ENCODE measurements at places on chromosomes 3 and 15.
A peak's percentile ranks its signal among the peaks of the same experiment; 100 is the strongest.

GRCh38 chr3:45730409-45731154, 41.4 kb downstream of the SACM1L start:
- DNase-seq = no peak

DNA sequence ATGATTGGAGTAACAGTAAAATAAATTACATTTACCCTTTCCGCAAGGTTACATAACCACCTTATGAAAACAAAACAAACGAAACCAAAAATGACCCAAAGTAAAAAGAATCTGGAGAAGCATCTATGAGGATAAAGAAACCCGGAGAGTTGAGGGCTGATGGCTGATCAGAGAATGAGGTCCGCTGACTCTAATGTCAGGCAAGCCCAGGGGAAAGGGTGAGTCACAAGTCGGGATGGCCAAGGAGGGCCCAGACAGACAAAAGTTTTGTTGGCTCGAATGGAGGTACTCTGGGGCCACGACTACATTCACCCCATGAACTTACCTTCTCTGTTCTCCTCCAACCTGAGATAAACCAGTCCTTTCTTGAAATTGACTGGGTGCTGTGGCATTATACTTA, 95.7 kb downstream of the RORA start:
- DNase-seq = no peak

- no peak for DNase-seq
Observed at GRCh38 chr3:39141171-39141995, 12.0 kb downstream of the CSRNP1 start.

- no peak for DNase-seq
Observed at GRCh38 chr15:48785712-48786111, 25.2 kb downstream of the CEP152 start.

DNA sequence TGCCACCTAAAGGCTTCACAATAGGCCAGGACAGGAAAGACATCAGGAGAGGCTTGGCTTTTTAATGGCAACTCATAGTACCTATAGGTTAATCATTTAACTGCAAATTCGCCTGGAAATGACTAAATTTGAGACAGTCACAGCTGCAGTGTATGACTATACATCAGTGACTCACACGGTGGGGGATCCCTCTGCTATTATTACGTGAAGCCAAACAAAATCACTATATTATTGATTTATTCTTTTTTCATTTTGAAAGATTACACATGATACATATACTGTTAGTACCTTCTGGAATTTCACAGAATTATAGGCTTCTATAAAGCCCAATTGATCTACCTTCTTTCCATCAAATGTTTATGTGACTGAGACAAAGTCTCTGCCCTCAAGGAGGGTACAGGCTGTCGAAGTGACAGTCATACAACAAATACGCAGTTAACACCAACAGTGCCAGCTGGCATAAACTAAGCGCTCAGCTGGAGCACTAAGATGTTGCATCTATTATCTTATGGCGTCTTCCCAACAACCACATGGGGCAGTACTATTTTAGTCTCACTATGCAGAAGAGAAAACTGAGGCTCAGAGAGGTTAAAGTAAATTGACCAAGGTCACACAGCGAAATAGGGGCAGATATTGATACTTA, 82.0 kb upstream of the LMOD3 start:
- DNase-seq = peak; percentile 81

GRCh38 chr15:92611995-92612745, 43.4 kb downstream of the FAM174B start:
- peak; percentile 53 for DNase-seq

GRCh38 chr3:2036076-2036475, 62.6 kb upstream of the CNTN4 start:
- no peak for DNase-seq

DNA sequence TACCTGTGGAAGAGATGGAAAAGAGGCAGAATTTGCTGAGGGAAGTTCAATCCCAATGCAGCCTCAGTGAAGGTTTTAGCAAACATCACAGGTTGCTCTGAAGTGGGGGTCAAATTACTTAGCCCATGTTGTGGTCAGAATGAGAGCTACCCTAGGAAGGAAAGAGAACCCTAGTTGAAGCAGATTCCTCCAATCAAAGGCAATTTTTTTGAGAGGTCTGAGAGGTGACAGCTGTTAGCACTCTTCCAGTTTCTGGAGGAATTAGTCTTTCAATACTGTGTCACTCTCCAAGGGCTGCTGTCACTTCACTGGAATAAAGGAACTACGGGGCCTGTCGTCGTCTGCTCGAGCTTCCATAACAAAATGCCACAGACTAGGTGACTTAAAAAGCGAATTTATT, 584.2 kb upstream of the DPPA4 start:
- no peak for DNase-seq

DNA sequence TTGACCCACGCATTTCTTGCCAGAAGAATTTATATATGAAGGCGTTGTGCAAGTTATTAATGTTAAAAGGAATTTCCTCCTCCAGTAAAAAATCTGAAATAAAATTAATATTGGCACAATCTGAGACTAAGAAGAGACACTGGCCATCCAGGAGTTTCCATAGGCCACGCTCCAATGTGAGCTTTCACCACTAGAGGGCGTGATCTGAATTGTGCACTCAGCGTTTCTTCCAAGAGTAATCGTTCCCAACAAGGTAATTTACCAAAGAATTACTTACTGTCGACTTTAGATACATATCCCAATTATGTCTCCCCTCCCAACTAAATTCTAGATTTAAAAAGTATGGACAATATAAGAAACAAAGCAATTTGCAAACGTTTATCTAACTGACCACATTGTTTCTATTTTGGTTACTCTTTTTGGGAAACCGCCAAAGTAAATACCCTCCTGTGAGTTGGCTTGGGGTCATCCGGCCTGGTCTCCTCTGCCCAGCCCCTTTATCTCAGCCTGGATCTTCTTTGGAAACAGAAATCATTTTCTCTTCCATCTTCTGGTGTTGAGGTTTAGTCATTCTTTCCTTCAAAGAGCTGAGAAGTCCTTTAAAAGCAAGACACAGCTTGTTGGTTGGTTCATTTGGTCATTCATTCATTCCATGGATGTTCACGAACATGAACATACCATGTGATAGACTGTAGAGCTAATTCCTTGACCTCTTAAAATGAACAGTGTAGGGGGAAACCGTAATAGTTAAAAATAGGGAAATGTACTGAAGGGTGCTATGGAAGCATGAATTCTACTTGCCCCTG, 26.2 kb downstream of the POLR2M start:
- peak; percentile 76 for DNase-seq
